ENCODE measurements at places on chromosomes 12 and 14.

- no peak for DNase-seq
Measured at GRCh38 chr12:6277982-6278438, 32.5 kb upstream of the PLEKHG6 start.

GRCh38 chr12:29769162-29769858 lies 14.4 kb downstream of the TMTC1 start:
- peak; percentile 87 for DNase-seq

- no peak for DNase-seq
Measured at GRCh38 chr12:42056130-42056529, 88.5 kb downstream of the GXYLT1 start.

- DNase-seq: no peak
Measured at GRCh38 chr12:123834845-123835244, 72.7 kb downstream of the DNAH10 start.

DNA sequence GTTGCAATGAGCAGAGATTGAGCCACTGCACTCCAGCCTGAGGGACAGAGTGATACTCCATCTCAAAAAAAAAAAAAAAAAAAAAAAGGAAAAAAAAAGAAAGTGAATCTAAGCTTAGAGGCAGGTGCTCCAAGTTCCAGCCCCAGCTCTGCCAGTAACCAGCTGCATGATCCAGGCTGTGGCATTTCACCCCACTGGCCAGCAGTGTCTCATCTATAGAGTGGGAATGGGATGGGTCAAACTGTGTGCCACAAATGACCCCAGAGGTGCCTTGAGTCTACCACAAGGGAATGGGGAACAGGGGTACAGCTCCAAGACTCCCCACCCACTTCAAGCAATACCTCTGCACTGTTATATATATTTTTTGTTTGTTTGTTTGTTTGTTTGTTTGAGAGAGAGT lies 5.0 kb downstream of the PLEKHD1 start:
- DNase-seq: no peak

GRCh38 chr12:41459111-41459905 lies 271.2 kb downstream of the PDZRN4 start:
- DNase-seq: no peak

DNA sequence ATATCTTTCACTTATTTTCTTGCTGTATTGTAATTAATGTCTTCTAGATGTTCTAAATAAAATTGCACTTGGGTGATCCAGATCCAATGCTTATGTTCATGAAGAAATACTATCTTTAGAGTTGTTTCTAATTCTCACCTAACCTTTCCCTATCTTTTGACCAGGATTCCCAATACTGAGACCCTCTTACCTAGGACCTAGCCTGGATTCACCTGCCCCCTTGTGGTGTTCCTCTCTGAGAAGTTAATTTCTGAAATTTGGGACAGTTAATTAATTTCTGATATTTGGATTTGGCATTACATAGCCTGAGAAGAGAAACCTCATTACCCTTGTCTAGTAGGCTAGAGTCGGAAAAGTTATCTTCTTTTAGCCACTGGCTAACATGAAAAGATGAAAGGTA lies 29.5 kb downstream of the FOXA1 start:
- no peak for DNase-seq

DNA sequence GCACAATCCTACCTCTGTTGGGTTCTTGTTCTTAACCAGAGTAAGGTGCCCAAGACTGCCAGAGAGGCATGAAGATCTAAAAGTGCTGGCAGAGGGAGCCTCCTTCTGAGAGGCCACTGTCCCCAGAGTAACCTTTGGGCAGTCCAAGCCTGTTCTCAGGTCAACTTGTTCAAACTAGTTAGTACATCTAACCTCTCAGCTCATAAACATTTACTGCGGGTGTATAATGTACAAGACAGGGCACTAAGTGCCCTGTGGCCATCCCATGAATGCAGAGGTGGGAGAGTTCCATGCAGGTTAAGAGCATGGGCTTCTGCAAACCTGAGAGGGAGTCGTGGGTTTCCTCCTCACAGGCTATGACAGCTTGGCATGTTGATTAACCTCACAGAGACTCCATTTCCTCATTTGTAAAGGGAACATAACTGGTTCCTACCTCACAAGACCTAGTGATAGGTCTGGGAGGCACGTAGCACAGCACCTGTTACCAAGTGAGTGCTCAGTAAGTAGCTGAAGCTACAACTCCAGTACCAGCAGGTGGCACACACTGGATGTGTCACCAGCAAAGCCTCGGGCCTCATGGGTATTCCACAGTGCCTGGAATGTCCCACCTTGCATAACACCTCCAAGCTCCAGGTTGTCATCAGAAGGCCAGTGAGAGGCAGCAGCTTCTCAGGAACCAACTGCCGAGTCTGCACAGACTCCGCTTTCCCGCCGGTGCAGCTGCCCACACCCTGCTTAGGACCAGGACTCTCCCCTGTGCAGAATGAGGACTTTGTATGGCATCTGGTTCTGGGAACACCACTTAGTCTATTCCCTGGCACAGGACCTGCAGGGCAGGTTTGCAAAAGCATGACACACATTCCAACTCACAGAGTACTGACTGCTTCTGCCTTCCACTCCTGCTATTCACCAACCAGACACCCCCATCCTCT lies 4.4 kb downstream of the VDR start:
- no peak for DNase-seq

- DNase-seq: no peak
Measured at GRCh38 chr12:119328111-119328510, 6.4 kb upstream of the CCDC60 start.

GRCh38 chr12:69884386-69884785 lies 59.4 kb downstream of the MYRFL start:
- no peak for DNase-seq

DNA sequence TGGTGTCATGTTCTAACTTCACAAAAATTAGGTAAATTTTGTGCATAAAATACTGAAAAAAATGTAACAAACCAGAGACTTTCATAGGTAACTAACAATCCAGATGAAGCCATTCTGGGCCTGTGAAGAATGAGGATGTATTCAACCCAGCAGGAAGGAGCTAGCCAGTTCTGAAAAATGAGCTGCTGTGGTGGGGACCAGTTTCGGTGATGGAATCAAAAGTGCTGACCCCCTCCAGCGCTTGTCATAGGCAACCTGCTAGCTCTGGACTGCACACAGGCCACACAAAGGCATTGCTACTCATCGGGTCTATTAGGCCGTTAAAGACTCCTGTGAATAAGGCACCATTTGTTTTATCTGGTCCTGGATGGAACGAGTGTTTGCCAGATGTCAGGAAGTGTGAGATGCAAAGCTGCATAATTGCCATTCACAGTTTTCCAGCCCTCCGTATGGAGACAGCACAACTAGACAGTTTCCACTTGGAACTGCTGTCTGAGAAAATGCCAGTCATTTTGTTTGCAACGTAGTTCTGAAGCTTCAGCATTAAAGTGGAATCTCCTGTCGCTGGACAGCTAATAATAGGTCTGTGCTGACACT lies 3.3 kb upstream of the RIMBP2 start:
- DNase-seq: no peak

- DNase-seq: peak; percentile 22
Measured at GRCh38 chr14:61701946-61702345, 6.6 kb downstream of the HIF1A start.

- DNase-seq: no peak
Measured at GRCh38 chr12:114406316-114406983, 506 bp upstream of the TBX5 start.

GRCh38 chr12:50101663-50102062 lies 2.1 kb upstream of the GPD1 start:
- DNase-seq: peak; percentile 56

DNA sequence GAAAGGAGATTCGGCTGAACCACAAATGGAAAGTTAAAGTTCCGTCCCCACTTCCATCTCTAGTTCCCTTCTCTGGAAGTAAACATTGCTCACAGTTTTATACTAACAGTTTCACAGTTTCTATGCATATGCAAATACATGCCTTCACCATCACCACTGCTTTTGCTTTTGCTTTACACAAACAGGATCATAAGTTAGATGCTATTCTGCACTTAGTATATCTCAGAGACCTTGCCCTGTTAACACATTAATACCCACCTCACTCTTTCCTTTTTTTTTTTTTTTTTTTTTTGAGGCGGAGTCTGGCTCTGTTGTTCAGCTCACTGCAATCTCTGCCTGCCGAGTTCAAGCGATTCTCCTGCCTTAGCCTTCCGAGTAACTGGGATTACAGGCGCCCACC lies 890 bp downstream of the TEP1 start:
- DNase-seq: peak; percentile 24

DNA sequence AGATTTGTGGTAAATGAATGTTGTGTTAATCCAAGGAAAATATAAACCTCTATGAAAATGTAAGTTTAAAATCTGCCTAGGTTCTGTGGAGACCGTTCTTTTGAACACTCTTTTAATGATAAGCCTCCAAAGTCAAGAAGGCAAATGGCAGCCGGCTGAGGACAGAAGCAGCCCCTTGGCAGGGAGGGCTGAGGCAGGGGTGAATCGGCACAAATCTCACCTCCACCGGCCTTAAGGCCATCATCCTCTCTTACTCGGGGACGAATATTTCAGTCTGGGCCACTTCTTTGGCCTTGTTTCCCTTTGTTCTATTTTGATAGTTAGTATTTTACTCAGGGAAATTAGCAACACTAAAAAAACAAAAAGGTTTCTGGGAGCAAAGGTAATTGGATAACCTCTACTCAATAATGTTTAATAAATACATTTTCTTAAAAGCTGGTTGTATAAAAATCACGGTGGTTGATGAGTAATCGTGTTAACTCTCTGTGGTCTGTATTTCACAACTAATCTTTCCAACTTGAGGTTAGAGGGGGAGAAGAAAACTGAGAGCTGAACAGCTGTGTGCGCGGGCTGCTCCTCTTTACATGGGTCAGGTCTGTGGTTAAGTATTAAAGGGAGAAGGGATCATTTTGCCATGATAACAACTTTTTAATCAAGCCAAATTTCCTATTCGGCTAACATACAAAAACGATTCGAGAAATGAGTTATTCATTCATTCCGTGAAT lies 18.6 kb downstream of the LGMN start:
- DNase-seq: peak; percentile 90

DNA sequence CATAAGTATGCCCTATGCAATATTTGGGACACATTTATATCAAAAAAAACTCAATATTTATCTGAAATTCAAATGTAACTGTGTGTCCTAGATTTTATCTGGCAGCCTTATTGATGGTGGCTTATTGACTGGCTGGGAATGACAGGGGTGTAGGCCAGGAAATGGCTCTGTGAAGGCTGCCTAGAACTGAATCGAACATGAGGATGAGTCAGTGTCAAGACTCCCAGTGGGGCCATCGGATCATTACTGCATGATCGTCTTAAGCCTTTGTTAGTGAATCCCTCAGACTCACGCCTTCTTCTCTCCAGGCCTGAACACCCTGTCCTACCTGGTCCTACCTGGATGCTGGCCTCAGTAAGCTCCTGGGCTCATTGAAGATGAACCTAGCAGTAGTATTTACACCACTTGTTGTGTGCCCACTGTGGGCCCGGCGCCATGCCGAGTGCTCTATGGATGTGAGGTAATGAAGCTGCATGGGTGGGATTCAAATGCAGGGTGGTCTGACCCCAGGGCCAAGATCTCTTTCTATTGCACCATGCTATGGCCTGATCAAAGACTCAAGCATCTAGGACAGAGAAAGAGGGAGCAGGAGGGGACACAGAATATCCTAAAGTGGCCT lies 21.0 kb upstream of the FAIM2 start:
- DNase-seq: no peak

DNA sequence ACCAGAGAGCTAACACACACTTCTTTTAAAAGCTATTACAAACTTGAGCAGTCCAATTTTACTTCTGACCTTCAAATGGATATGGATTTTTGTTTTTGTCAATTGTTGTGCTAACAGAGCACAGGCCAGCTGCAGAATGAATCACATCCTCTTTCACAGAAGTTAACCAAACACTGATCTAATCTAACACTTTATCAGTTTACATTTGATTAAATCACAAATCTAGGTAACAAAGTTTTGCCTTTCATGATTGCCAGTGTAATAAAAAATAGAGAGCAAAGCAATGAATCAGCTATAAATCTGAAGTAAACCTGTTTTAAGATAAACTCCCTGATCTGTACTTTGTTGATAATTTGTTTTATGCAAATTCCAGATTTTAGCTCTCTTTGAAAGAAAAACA lies 273.1 kb upstream of the RGS6 start:
- peak; percentile 33 for DNase-seq

DNA sequence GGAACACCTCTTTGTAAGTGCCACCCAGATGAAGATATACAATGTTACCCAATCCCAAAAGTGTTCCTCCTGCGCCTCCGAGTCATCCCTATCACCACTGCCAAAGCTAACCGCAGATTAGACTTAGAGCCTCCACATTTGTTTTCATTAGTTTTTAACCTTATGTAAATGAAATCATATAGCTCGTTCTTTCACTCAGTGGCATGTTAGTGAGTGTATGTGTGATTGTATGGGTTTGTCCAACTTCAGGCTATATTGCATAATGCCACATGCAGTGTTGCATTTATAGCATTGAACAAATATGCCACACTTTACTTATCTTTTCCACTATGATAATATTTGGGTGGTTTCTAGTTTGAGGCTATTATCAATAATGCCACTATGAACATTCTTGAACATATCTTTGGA lies 18.0 kb downstream of the MAP1LC3B2 start:
- DNase-seq: no peak

DNA sequence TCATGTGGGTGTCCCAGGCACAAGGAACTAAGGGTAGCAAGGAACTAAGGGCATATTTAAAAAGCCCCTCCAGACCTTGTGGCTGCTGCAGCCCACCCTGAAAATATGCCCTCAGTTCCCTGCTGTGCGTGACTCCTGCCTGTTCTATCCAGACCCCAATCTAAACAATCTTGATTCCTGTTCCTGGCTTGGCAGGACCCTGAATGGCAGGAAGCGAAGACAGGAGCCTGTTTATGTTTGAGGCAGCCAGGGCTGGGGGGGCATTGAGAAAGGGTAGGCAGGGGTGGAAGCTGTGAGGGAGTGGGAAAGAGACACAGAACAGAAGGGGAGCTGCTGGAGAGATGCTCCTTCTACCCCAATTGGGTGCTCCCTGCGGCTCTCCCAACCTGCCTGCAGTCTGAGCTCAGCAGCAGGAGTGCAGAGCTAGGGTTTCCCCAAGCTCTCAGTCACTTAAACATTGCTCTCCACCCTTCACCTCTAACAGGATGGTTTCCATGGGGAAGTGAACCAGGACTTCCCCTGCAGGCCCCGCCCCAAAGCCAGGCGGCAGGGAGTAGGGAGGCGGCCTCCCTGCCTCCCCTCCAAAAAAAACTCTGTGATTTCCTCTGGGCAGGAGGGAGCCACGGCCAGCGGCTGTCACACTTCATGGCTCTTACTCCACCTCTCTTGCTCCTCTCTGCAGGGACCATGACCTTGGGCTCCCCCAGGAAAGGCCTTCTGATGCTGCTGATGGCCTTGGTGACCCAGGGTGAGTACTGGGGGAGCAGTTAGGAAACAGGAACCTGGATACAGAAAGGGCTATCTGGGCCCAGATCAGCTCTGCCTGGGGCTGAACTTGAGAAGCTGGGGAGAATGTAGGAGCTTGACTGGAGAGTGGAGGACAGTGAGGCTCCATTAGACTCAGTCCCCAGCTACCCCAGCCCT lies 4.7 kb downstream of the ACVRL1 start:
- no peak for DNase-seq

DNA sequence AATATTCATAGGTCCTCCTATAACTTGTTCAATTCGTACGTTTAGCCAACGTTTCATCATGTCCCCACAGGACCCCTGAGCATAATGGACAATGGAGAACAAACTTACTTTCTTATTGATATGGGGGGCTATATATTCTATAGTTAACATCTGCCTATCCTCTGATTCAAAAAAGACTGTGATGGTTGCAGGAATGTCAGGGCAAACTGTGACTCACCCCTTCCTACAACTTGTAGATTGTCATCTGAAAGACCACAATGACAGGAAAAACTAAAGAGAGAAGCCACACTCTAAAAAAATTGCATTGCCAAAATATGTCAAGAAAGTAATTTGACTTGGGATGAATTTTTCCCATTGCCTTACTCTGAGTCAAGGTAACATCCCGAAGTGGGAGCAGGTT lies 50.8 kb downstream of the CATSPERB start:
- no peak for DNase-seq

All from astrocyte of the spinal cord (primary cell).